ENCODE measurements at places on chromosomes 12 and 14.
A peak's percentile ranks its signal among the peaks of the same experiment; 100 is the strongest.

DNA sequence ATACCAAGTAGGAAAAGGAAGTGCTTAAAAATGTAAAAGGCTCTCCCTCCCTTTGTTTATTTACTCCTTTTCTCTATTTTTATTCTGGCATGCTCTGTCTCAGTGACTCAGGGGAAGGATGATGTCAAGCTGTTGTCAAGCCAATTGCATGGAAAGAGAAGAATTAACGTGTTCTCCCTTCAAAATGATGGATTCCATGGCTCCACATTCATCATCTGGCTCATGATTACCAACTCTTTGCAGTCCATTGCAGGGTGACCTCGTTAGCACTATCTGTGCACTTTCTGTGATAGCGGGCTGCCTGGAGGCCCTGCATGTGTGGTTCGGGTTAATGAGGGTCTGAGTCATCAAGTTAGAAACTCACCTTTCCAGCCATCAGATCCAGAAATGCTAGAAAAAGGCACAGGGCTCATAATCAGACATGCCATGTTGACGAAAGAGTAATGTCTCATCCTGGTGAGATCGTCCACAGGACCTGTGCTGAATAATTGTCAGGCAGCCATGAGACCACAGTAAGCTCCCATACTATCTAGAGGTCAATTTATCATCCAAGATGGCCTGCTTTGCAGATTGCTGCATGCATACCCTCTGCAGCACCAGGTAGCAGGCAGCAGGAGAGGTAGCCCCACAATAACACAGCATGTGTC lies 79.2 kb upstream of the BTG1 start:
- no peak for DNase-seq

DNA sequence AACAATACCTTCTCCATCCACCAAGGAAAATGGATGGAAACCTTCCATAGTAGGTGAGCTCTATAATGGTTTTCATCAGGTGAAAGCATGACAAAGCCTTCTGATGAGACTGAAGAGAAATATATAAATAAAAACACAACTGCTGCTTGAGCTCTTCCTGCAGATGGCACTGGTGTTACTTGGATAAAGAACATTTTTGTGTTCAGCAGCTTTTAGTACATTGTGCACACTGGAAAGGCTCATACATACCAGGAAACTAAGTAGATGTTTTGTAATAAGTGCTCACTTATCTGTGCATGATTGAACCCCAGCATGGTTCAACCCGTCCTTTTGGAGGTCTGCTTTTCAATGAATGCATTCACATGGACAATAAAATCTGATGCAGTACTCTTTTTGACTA lies 357.3 kb upstream of the MIS18BP1 start:
- DNase-seq: peak; percentile 15

DNA sequence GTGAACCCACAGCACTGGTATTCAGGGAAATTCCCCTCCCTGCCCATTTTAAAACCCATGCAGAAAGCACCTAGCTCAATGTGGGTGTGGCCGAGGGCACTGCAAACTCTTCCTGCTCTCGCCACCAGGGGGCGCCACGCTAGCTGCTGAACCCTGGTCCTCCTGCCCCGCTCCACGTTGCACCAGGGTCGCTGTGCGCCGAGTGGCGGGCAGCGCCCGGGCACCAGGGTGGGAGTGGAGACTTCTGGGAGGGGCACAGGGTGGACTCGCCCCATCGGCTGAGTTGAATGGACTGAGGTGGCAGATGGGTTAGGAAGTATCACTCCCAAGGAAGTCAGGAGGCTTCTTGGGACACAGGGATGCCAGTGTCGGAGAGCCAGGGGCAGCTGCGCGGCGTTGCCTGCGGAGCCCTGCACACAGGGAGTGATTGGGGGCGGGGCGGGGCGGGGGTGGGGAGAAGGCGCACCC lies 48.1 kb upstream of the BCL11B start:
- peak; percentile 60 for DNase-seq

DNA sequence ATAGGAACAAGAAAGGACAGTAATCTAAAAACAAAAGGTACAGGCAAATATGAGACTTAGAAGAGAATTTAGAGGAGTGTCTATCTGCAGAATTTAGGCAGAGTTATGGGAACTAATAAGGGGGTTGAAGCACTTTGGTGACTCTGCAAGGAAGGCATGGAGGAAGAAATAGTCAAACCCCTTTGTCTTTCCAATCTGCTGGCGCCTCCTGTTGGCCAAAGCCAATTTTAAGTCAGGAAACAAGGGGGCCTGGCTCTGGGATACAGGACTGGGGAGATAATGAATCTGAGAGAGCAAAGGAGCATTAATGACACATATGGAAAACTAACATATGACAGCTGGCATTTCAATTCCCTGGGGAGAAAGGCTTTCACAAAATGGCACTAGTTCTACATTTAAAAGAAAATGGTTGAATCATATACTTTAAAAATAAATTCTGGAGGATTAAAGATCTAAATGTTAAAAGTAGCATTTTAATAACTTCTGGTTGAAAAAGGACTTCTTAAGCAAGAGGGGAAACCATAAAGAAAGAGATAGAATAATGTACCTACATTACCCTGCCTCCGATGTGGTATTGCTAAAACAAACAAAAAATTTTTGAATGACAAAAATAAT lies 48.5 kb upstream of the CSRP2 start:
- peak; percentile 73 for DNase-seq

DNA sequence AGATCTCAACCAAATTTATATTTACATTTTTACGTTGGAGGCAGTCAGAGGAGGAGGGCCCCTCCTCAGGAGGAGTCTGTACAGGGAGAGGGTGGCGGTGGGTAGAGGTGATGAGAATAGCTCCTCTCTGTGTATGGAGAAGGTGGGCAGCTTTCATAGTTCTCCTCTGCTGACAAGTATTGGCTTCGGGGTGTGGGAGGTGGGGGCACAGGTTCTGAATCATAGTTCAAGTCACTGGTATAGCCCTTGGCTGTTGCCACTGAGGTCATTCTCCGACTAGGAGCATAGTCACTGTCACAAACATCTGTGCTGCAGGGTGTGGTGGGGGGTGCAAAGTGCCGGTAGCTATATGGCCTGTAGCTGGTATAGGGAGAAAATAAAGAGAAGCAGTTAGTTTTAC lies 50.3 kb downstream of the BCL2L14 start:
- DNase-seq: no peak

GRCh38 chr12:93979189-93979588 lies 169.2 kb upstream of the PLXNC1 start:
- no peak for DNase-seq

DNA sequence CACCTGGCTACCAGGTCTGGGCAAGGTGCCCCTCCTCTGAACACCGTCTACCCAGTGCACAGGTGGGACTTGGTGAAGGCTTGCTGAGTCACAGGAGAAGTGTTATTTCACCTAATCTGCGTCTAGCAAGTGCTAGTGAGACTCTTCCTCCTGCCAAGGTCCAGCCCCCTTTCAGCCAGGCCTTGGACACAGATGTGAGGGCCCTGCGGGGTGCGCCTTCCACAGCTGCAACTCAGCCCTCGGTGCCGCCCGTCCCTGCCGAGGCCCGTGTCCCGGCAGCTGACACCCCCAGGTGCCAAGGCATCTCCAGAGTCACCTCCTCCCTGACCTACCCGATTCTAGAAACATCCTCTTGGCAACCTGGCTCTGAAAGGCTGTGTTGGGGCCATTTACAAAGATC lies 55.1 kb downstream of the PRIMA1 start:
- no peak for DNase-seq

DNA sequence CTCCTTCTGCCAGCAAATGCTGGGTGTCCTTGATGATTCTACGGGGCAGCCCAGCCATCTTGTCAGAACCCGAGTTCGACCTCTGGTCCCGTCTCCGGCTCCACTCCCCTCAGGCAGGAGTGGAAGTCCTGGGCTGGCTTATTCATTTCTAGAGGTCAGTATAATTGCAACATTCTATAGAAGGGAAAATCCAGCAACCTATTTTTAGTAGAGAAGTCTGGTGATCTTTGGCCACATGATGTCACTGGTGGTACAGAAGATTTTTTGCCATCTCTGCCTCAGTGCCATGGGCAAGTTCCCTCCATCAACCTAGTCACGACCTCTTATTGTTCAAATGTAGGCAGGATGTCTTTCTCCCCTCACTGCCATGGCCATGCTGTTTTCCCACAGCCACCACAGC lies 22.4 kb downstream of the OR10G2 start:
- no peak for DNase-seq

DNA sequence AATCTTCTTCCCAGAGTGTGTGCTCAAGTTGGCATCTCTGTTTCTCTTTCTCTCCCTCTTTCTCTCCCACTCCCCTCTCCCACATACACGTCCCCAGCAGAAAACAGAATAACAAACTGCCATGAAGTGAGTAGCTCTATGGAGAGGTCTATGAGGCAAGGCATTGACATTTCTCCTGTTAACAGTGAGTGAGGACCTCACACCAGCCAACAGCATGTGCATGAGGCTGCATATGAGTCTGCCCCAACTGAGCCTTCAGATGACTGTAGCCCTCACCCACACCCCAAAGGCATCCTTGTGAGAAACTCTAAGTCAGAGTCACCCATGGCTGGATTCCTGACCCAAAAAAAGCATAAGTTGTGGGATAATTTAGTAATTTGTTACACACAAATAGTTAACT lies 50.4 kb downstream of the MAGOHB start:
- DNase-seq: no peak

DNA sequence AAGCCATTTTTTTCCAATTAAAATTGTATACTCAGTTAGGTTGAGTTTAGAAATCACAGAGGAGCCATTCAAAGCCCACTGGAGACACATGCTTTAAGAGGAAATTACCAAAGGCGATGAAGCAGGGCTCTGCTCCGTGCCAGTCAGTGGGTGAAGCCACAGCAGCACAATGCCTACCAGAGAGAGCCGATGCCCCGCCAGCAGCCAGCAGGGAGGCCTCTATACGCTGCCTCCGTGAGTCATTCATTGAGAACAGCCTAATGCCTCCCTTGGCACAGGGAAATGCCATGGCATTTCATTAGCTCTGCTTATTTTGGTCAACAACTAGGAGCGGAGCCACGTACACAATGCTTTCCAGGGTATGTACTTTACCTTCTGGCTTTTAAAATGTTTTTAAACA lies 197.8 kb upstream of the FRMD6 start:
- no peak for DNase-seq

DNA sequence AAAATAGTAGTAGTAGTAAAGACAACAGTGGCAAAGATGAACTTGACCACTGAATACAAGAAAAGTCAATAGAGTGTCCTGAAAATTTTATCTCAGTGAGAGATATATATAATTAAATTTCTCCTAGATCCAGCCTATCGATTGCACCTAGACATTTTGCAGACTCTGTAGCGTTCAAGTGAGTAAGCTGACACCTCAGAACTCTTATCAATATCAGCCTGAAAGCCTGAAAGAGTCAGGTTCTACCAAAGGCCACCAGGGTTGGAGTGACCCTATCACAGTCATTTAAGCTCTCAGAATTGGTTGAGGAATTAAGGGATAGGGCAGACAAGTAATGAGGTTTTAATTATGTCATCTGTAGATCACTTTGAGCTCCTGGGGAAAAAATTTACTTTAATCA lies 174.6 kb downstream of the SRGAP1 start:
- DNase-seq: no peak

DNA sequence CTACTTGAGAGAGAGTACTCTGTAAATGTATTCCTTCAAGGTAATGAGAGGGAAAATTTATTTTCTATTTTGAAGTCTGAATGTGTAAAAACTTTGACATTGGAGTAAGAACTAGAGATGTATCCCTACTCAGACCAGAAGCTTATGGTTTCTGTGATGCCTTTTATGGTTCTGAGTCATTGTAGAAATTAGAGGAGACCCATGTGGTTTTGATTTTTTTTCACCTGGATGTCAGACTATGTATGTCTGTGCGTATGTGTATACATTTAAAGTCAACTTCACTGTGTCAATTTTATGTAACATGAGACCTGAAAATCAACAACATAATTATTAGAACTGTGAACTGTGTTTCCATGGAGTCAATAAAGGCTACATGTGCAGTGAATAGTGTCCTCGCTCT lies 302.0 kb downstream of the TRHDE start:
- no peak for DNase-seq

DNA sequence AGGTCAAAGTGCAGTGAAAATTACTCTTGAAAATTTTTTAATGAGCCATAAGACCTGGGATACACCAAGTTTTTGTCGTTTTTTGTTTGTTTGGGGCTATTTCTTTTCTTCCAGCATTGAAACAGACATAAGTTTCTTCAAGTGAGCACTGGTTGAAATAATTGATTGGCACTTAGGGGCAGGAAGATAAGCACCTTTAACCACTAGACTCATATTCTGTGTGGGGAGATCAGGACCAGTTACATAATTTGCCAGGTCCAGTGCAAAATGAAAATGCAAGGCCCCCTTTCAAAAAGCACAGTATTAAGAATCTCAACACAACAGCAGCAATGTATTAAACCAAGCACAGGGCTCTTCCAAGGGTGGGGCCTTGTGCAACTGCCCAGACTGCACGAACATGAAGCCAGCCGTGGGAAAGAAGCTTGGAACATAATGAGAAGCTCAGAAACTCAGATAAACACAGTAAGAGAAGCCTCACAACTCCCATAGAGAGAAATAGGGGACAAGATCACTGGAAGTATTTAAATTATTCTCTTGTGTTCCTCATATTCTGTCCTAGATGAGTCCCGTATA lies 3.2 kb upstream of the TCP11L2 start:
- no peak for DNase-seq

DNA sequence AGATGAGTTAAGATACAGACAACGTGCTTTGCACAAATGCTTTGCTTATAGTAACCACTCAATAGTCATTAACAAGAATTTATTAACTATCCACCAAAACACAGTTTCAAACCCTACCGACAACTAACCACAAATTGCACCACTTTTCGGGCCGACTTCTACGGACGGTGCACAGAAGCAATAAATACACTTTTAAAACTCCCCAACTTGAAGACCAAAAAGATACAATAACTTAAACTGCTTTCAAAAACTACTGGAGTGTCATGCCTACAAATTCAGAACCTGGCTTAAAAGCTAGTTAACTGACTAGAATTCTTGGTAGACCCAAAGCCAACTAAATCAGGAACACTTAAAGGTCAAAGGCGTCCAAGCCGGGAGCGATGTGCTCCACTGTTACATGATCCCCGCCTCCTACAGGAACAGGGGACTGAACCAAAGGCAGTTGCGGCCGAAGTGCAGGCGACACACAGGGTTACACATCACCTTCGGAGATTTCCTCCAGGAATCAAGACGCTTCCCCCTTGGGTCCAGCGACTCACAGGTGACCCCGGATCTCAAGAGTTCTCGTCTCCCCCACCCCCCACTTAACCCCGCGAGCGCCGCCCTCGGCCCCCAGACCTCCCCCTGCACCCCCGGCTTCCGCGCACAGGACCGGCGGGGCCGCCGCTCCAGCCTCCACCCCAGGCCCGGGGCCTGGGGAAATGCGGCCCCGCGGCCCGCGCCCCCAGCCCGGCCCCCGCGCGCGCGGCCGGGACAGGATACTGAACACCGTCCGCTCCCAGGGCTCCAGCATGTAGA lies 507 bp downstream of the SPTSSA start:
- peak; percentile 79 for DNase-seq
